Endothelial cell (in vitro differentiated cells): ENCODE measurements at places on chromosomes 4 and X.
A peak's percentile ranks its signal among the peaks of the same experiment; 100 is the strongest.

- H3K36me3 ChIP-seq = no peaks in the 10 kb centered on the region
- DNase-seq = no peak
- H3K4me1 ChIP-seq = peaks cover 15% of the 10 kb centered on the region
- H3K4me3 ChIP-seq = no peak overlapping the region
- H3K27me3 ChIP-seq = no peaks in the 10 kb centered on the region
These were observed 146.6 kb downstream of the ADAMTS3 start for GRCh38 chr4:72422416-72422815.

GRCh38 chrX:43481576-43481975 is 174.5 kb upstream of the MAOA start:
- H3K27ac ChIP-seq = no peak overlapping the region
- H3K4me3 ChIP-seq = no peak overlapping the region
- H3K36me3 ChIP-seq = no peaks in the 10 kb centered on the region
- H3K27me3 ChIP-seq = no peaks in the 10 kb centered on the region

- peak overlapping the region; percentile 96 for H3K4me3 ChIP-seq
- H3K4me1 ChIP-seq = peaks cover 30% of the 10 kb centered on the region
- H3K27me3 ChIP-seq = peaks cover 10% of the 10 kb centered on the region
- peak overlapping the region; percentile 48 for H3K27ac ChIP-seq
- peak; percentile 68 for DNase-seq
- peaks cover 7% of the 10 kb centered on the region for H3K36me3 ChIP-seq
These were observed 3.8 kb downstream of the CXXC4 start for GRCh38 chr4:104490770-104491480.

DNA sequence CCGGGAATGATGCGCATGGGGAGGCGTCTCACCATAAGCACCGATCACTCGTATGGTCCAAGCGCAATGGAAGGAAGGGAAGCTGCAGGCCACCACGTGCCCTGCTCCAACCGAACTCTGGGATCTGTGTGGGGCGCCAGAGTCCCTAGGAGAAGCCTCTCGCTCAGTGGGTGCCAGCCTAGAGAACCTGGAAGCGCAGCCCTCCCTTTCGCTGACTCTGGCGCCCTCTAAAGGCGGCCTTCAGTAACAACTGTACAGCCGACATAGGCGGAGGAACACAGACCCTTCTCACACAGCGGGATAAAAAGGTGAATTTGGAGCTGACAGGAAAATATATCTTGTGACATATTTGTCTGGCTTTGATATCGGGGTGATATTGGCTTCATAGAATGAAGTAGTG is 76.0 kb downstream of the INTS6L start:
- H3K27ac ChIP-seq = no peak overlapping the region
- DNase-seq = peak; percentile 64
- no peaks in the 10 kb centered on the region for H3K4me1 ChIP-seq
- H3K36me3 ChIP-seq = no peaks in the 10 kb centered on the region
- H3K4me3 ChIP-seq = no peak overlapping the region
- no peaks in the 10 kb centered on the region for H3K27me3 ChIP-seq

- H3K27ac ChIP-seq = no peak overlapping the region
- no peaks in the 10 kb centered on the region for H3K27me3 ChIP-seq
- no peak for DNase-seq
- no peaks in the 10 kb centered on the region for H3K36me3 ChIP-seq
- peaks cover 8% of the 10 kb centered on the region for H3K4me1 ChIP-seq
These were observed 230.6 kb downstream of the PCDH7 start for GRCh38 chr4:30950737-30951136.

- no peak overlapping the region for H3K27ac ChIP-seq
- no peak overlapping the region for H3K4me3 ChIP-seq
- H3K27me3 ChIP-seq = peaks cover 7% of the 10 kb centered on the region
- peaks cover 13% of the 10 kb centered on the region for H3K4me1 ChIP-seq
These were observed 79.3 kb upstream of the C4orf50 start for GRCh38 chr4:6097581-6097980.

GRCh38 chr4:5822619-5823018 is 70.3 kb downstream of the CRMP1 start:
- H3K4me3 ChIP-seq = no peak overlapping the region
- no peak overlapping the region for H3K27ac ChIP-seq

DNA sequence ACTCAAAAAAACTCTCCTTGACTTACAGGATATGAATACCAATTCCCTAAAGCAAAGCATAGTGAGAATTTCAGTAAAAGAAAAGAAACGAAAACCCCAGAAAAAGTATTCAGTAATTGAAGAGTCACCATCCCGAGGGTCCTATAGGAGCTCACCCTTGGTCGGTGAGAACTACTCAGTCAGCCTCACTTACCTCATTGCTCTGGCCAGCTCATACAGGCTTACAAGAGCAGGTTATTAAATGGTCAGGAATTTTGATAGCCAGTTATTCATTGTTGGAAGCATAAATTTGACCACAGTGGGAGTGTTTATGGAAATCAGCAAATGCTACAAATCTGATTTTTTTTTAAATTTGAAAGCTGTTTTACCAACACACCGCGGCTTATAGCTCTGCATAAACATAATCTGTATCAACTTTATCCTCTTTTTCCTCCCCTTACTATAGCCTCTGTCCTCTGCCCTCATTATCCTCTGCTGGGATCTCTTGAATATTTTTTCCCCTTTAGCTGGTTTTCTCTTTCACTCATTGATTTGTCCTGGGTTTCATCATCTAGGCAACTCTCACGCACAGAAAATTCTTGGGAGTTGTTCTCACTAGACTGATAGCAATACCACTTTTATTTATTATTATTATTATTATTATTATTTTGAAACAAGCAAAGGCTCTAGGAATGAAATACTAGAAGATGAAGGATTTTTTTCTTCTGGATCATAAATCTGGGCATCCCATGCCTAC is 11.0 kb upstream of the CXCL2 start:
- H3K4me1 ChIP-seq = peaks cover 18% of the 10 kb centered on the region
- no peaks in the 10 kb centered on the region for H3K27me3 ChIP-seq
- no peaks in the 10 kb centered on the region for H3K36me3 ChIP-seq

GRCh38 chrX:80812176-80812575 is 2.5 kb upstream of the BRWD3 start:
- H3K27ac ChIP-seq = no peak overlapping the region
- H3K4me1 ChIP-seq = no peaks in the 10 kb centered on the region
- no peaks in the 10 kb centered on the region for H3K36me3 ChIP-seq
- H3K27me3 ChIP-seq = peaks cover 5% of the 10 kb centered on the region
- peak; percentile 38 for DNase-seq

DNA sequence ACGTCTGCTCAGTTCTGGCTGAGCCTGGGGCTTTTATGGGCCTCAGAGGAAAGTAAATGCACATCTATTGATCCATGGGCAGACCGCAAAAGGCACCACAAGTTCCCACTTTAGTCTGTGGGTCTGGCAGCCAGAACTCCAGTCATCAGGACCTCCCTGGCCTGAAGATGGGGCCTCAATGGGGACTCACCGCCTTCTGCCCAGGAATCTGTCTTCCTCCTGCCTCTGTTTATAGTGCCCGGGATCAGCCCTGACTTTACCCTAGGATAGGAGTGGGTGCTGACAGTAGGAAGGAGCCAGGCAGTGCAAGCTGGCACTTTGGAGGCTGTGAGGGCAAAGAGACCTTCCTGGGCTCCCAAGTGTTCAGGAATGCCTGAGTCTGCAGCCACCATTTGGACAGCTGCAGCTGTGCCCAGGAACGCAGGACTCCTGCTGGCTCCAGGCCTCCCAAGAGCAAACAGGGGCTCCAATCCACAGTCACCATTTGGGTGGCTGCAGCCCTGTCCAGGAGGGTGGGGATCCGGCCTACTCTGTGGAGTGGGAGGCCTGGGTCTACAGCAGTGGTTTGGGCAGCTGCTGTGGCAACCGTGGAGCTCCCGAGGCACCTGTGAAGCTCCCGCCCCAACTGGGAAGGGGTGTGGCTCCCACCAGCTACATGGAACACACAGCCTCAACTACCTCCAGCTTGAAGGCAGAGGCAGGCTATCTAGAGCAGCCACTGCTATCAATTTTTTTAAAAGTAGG is 1440.9 kb upstream of the ADGRL3 start:
- H3K4me3 ChIP-seq = no peak overlapping the region
- no peaks in the 10 kb centered on the region for H3K4me1 ChIP-seq

GRCh38 chr4:151687021-151687640 is 73.7 kb downstream of the GATB start:
- H3K27ac ChIP-seq = peak overlapping the region; percentile 81
- peaks cover 6% of the 10 kb centered on the region for H3K27me3 ChIP-seq
- H3K4me3 ChIP-seq = no peak overlapping the region
- H3K4me1 ChIP-seq = peaks cover 34% of the 10 kb centered on the region
- no peak for DNase-seq
- peaks cover 21% of the 10 kb centered on the region for H3K36me3 ChIP-seq

DNA sequence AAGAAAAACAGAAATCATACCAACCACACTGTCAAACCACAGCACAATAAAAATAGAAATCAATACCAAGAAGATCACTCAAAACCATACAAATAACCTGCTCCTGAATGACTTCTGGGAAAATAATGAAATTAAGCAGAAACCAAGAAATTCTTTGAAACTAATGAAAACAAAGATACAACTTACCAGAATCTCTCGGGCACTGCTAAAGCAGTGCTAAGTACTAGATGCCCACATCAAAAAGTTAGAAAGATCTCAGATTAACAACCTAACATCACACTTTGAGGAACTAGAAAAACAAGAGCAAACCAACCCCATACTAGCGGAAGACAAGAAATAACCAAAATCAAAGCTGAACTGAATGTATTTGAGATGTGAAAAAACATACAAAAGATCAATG is 33.2 kb downstream of the AWAT2 start:
- no peaks in the 10 kb centered on the region for H3K4me1 ChIP-seq
- peaks cover 2% of the 10 kb centered on the region for H3K27me3 ChIP-seq
- DNase-seq = no peak

GRCh38 chr4:173990126-173990868 is 293.2 kb downstream of the FBXO8 start:
- no peak overlapping the region for H3K27ac ChIP-seq
- no peaks in the 10 kb centered on the region for H3K27me3 ChIP-seq
- peak; percentile 28 for DNase-seq
- H3K4me3 ChIP-seq = no peak overlapping the region
- H3K4me1 ChIP-seq = no peaks in the 10 kb centered on the region
- H3K36me3 ChIP-seq = no peaks in the 10 kb centered on the region

DNA sequence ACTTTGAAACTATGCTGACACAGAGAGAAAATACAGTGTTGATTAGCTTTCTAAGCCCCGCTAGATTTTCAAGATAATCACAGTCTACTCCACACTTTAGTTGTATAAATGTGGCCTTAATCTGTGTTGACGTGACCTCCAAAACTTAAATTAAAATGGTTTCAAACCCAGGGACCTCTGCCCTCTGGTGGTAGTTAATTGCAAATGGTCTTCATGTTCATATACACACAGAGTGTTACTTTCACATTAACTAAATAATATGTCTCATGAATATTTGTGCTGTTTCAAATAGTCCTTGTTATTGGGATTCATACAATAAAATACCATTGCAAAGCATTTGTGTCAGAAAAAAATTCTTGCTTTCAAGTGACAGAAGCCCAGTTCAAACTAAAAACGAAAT is 64.3 kb downstream of the TASL start:
- no peaks in the 10 kb centered on the region for H3K36me3 ChIP-seq
- no peak overlapping the region for H3K4me3 ChIP-seq
- no peaks in the 10 kb centered on the region for H3K27me3 ChIP-seq
- no peaks in the 10 kb centered on the region for H3K4me1 ChIP-seq

DNA sequence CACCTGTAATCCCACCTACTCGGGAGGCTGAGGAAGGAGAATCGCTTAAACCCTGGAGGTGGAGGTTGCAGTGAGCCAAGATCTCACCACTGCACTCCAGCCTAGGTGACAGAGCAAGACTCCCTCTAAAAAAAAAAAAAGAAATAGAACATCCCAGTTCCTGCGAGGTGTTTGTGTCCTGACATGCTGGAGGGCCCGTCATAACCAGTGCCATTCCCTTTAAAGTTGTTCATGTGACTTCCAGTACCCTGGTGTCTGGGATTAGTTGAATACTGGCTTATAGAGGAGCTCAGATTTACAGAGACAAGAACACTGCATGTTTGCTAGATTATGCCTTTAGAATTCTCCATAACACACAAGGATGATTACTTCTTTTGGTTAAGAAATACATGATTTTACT is 37.6 kb upstream of the TADA2B start:
- peaks cover 33% of the 10 kb centered on the region for H3K36me3 ChIP-seq
- H3K4me1 ChIP-seq = no peaks in the 10 kb centered on the region
- peaks cover 7% of the 10 kb centered on the region for H3K27me3 ChIP-seq
- H3K27ac ChIP-seq = no peak overlapping the region
- DNase-seq = no peak
